CD4-positive, alpha-beta T cell treated with Interleukin-6 at 100 ng/mL for 8 hours (primary cell): ENCODE measurements at places on chromosomes 6 and 20.

DNA sequence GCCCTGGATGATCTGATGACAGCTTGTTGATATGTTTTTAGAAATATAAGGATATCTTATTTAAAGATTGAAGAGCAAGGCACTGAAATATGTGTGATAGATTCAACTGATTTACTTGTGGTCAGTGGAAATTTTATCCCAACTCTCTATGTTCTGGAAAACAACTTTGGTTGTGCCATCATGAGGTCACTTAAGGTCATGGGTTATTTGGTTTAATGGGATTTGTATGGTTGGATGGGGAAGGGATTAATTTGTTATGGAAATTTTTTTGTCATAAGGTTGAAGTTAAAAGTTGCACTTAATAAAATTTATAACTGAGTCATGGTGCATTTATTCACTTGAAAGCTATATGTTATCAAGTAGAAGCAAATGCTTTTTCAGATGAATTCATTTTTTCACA, 214.3 kb upstream of the LAMP5 start:
- DNase-seq: no peak

- no peak for DNase-seq
Observed at GRCh38 chr6:161150136-161150535, 123.7 kb downstream of the AGPAT4 start.

DNA sequence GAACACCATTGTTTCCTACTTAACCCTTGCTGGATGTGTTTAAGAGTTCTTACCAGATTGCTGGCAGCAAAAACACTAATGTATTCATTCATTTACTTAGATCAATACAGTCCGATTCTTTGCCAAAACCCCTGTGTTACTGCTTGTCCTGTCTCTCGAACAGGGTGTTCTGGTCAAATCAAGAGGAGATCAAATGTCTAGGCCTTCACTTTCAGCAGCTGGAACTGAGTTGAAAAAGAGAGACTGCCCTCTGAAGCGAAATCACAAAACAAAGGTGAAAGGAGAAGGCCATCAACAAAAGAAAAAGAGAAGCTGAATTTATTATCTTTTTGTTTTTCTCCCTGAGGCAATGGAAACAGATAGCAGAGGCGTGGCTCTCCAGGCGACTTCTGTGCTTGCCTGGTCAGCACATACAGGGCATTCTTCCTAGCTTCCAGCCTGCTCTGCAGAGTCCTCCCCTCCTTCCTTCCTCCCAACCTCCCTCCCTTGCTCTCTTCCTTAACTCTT, 44.1 kb upstream of the GCM1 start:
- no peak for DNase-seq

DNA sequence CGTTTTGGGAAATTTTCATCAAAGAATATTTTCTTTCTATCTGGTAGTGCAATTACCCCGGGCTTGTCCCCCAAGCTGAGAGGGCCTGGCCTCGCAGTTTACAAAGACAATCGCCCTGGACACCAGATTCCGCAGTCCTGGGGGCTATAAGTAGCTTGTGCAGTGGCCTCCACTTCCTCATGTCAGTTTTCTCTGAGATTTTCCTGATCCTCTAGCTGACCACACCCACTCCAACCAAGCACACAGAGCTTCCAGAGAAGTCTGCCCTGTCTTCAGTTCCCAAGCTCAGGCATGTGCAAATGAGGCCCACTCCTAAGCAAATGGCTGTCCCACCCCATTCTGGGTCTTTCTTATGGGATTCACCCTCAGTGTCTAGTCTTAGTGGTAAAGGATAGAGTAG, 245.3 kb downstream of the MAFB start:
- DNase-seq: no peak

DNA sequence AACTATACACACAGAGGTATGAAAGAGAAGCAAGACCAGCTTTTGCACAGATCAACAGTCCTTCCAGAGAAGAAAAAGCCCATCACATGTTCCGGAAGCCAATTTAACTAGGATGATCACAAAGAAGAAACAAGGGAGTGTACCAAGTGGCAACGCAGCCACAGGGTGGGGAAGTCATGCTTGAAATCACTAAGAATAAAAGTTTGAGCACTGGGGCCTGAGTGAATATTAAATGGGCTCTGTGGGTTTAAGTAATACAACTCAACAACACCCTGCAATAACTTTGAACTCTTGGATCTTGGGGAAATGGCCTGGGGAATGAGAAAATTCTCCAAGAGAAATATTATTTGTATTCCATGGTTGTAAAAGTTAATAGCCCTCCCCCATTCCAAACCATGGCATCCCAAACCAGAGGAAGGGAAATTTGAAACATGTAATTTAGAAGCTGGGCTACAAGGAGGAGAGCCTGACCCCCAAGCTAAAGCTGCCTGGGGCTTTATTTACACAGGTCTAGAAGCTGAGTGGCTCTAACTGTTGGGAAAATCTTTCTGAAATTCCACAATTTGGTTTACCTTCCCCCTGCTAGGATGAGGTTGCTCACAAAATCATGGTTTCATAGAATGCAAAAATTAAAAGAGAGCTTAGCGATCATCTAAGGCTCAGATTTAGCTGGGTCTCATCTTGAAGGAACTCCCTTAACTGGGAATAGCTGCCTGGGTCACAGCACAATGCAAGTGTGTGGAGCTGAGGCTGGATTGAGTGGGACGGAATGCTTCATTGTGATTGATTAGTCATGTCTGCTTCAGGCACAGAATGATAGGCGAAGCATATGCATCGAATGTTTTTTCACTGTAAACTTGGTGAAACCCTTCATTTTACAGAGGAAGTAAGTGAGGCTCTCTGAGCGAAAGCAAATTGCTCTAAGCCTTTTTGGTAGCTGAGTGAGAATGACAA, 143.6 kb downstream of the BMP7 start:
- no peak for DNase-seq

GRCh38 chr6:100504786-100505737, 40.3 kb upstream of the SIM1 start:
- no peak for DNase-seq

- no peak for DNase-seq
Observed at GRCh38 chr6:16803294-16804200, 42.3 kb upstream of the ATXN1 start.

GRCh38 chr20:54085910-54086309, 15.5 kb upstream of the BCAS1 start:
- no peak for DNase-seq

GRCh38 chr6:84141521-84141920, 85.9 kb downstream of the CEP162 start:
- no peak for DNase-seq

- no peak for DNase-seq
Observed at GRCh38 chr20:61538943-61539265, 286.8 kb downstream of the CDH4 start.

DNA sequence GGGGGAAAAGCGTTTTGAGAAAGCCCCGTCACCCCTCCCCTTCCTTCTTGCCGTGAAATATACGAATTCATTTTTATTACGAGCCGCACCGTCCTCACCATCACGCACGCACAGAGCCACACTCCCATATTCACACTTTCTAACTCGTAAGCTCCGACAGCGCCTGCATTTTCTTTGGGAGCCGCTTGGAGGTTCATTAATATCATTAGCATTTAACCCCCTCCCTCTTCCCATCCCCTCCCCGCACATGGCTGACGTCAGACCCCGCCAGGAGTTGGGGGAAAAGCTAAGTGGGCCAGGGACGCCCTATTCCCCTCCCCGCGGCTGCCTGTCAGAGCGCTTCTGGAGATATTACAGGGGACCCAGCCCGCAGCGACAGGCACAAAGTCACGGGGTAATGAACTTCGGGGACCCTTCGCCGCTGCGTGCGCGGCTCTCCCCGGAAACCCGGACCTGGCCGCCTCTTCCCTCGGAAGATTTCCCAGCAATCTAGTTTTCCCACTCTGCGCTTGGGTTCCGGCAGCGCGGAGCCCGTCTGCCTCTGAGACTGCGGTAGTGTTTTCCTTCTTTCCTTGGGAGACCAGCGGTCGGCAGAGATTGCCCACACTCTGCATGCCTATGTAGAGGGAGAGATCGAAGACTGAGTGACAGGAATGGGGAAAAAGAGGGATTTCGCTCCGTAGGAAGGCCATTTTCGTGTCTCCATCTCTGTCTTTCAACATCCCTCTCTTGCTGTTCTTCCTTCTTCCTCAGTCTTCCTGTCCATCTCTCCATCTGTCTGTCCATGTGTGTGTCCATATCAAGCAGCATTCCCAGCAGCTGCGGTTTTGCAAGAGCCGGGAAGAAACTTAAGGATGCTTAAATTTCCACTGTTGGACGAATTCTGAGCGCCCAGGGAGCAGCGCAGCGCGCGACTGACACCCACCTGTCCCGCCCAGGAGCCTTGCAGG, at the start of gene NR2E1:
Gene NR2E1, plus strand, starts transcription at position 309 of the 950 bp plus-strand sequence. CDS start 744 bp downstream, outside the sequence.
- DNase-seq: no peak

GRCh38 chr6:98716341-98716740, 118.0 kb upstream of the POU3F2 start:
- no peak for DNase-seq

GRCh38 chr6:119879731-119880130, 530.2 kb upstream of the MAN1A1 start:
- DNase-seq: no peak

DNA sequence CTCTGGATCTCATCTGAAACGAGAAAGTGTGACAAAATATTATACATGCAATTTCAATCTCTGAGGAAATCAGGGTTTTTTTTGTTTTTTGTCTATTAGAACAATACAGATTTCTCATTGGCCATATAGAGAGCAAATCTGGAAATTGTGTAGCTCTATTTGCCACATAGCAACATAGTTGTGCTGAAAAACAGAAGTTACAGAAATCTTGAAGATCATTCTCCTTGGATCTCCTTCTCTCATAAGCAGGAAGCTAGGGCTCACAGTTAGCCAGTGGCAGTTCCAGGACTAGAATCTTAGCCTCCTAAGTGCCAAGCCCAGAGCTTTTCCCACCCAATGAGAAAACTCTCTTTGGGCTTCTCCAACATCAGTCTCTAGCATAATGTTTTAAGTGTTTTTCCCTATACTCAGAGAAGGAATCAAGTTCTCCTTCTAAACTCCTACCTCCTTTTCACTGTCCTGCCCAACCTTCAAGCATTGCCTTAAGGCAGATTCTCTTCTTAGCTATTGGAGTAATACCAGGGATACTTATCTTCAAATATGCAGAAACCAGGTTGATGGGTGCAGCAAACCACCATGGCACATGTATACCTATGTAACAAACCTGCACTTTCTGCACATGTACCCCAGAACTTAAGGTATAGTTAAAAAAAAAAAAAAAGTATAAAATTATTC, 211.6 kb downstream of the ALDH8A1 start:
- DNase-seq: no peak

DNA sequence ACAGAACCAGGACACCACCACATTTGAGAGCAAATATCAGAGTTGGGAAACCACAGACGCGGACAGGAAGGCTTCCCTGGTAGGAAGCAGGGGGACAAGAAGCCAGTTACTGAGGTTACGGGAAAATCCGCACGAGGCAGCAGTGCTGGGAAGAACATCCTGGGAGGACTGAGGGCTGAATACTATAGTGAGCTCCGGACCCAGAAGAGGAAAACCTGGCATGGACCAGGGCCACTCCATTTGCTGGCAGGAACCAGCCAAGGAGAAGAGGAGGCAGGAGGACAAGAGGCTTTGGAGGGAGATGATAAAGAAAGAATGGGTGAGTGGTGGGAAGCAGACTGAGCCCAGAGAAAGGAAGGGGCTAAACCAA, 6.1 kb upstream of the DSN1 start:
- DNase-seq: no peak

DNA sequence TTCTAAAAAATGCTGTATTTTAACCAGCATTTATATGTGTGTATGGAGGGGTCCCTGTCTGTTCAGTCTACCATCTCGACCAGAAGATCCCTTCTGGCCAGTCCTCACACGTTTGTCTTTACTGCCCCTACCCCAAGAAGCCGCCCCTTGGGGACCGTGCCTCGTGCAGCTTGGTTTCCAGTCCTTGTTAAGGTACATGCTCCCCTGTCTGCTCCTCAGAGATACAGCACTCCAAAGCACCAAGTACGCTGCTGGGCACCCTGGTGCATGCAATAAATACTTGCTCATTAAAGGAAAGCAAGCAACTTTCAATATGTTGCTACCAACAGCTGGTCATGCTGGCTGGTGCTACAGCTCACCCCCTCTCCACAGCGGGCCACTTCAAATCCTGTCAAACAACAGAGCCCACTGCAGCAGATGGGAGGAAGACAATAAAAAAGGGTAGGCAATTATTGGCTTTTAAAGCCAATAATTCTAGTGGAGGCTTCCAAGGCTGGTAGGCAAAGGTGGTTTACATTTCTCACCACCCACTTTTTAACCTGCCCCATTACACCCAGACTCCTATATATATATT, 61.6 kb downstream of the PSMG4 start:
- no peak for DNase-seq

- DNase-seq: no peak
Observed at GRCh38 chr6:83633149-83633548, 75.8 kb downstream of the SNAP91 start.

DNA sequence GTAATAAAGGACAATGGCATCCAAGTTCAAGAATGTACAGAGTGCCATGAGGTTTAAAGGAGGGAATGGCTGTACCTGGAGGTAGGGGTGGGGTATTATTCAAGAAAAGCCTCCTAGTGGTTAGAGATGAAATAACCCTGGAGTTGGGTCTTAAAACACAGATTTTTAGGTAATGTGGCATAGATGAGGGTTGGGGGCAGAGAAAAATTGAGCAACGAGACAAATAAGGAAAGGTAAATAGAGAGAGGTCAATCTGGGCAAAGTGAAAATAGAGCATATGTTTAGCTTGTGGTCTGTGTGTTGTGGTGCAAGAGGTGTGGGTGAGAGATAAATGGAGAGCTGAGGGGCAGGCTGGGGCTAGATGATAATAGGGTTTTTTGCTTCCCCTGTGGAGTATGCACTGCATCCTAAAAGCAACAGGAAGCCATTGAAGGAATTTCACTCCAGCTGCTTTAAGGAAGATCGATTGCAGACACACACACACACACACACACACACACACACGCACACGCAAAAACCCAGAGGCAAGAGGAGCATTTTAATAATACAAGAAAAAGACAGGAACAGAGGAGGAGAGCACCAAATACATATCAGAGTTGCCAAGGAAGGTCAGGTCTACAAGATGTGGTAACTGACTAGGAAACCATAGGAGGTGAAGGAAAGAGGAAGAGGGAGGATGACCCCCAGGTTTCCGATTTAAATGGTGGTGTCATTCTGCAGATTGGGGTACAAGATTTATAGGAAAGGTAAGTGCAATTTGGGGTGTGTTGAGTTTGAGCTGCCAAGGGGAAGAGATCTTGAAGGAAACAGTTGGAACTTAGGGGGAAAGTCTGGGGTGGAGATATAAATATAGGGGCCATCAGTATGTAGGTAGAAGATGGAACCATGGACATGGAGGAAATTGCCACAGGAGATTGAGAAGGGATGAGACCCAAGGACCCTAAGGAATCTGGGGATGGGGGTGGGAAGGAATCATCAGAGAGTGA, 31.3 kb upstream of the ADGRF1 start:
- DNase-seq: no peak

DNA sequence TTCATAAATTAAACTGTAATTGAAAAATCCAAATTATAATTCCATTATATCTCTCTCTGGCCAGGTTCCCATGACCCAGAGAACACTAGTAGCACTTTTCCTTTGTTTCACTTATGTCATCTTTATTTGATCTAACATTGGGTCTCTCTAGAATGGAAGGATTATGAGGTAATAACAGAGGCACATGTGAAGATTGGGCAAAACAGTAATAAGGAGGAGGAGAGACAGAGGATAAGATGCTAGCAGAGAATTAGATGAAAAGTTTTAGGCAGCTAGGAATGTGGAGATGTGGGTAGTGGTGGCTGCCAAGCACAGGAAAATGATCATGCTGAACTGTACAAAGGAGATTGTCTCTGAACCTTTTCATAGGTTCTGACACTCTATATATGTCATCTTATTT, 3.3 kb downstream of the TAB2 start:
- DNase-seq: no peak
